Chondrocyte (in vitro differentiated cells): ENCODE measurements at places on chromosomes 5 and 9. TPM values are rescaled to one million over a fixed set of nuclear protein-coding genes. Genes with fewer than 3 reads are reported as not detected.
A peak's percentile ranks its signal among the peaks of the same experiment; 100 is the strongest.

RFESD gene
- total RNA-seq, result 0.97 to 1.9 TPM (median 1.7 TPM) in 3 replicates

THG1L gene
- total RNA-seq, result 7.0 to 10.1 TPM (median 9.2 TPM) in 3 replicates

ZFP37 gene
- 3.3 to 4.3 TPM (median 3.6 TPM) in 3 replicates for total RNA-seq

CDH9 gene
- not detected in 3 replicates for total RNA-seq

PCDHGB3 gene
- 0.21 to 0.36 TPM (median 0.30 TPM) in 3 replicates for total RNA-seq

TAF11L5 gene
- total RNA-seq, result not detected in 3 replicates

CATSPER3 gene
- 0.17 to 0.64 TPM (median 0.39 TPM) in 3 replicates for total RNA-seq

DNA sequence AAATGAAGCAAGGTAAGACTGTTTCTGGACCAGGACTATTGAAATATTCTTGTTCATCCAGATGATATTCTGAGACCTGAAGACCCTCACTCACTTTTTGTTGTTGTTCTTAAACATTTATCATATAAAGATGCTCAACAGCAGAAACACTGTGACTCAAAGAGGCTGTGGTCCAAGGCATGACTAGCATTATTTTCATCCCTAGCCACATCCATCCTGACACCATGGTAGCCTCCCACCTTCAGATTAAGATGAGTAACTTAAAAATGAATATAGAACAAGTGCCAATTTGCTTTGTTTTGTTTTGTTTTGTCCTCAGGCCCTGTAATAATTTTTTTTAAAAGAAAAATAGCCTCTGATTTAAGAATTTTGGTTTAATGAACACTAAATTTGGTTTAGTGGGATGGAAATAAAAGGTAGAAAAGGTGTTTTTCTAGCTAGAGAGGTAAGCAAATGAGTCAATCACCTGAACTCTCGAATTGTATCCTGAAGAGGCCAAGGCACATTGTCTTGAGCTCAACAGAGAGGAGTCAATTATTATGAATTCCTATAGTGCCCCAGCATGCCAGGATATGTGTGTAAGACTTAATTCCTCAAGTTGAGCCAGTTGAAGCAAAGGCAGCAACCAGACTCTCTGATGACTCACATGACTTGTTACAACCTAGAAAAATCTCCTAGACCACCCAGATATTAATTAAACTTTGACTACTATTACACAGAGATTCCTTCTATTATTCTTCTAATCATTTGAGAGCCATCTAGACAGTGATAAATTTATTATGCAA lies 380.1 kb upstream of the TUSC1 start:
- peaks cover 11% of the 10 kb centered on the region for H3K4me1 ChIP-seq
- no peak overlapping the region for H3K27ac ChIP-seq

DNA sequence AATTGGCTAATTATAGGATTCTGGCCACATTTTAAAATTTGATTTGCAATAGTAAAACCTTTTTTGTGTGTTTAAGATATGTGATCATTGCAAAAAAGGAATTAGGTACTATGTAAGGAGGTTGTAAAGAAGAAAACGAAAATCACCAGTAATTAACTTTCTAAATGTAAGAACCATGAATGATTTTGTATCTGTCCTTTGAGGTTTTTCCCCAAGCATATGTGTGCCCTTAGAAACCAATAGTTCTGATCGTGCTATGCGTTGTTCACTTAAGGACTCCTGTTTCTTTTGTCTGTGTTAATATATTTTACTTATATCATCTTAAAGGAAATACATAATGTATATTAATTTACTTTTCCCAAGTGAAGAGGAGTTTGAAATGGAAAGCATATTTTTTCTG lies 410.2 kb downstream of the PSAT1 start:
- H3K27ac ChIP-seq, result peak overlapping the region; percentile 93
- no peak overlapping the region for H3K4me3 ChIP-seq
- no peak for DNase-seq
- H3K36me3 ChIP-seq, result no peaks in the 10 kb centered on the region
- peaks cover 24% of the 10 kb centered on the region for H3K4me1 ChIP-seq
- H3K27me3 ChIP-seq, result no peaks in the 10 kb centered on the region

- H3K4me3 ChIP-seq, result no peak overlapping the region
- H3K27me3 ChIP-seq, result peaks cover 5% of the 10 kb centered on the region
- peaks cover 3% of the 10 kb centered on the region for H3K4me1 ChIP-seq
- H3K27ac ChIP-seq, result no peak overlapping the region
These were observed 26.0 kb downstream of the FLT4 start for GRCh38 chr5:180623411-180623834.

GRCh38 chr5:110751902-110752762 lies 13.3 kb downstream of the SLC25A46 start:
- DNase-seq, result no peak
- H3K4me1 ChIP-seq, result peaks cover 12% of the 10 kb centered on the region
- no peak overlapping the region for H3K27ac ChIP-seq
- no peak overlapping the region for H3K4me3 ChIP-seq
- peaks cover 21% of the 10 kb centered on the region for H3K36me3 ChIP-seq
- no peaks in the 10 kb centered on the region for H3K27me3 ChIP-seq

DNA sequence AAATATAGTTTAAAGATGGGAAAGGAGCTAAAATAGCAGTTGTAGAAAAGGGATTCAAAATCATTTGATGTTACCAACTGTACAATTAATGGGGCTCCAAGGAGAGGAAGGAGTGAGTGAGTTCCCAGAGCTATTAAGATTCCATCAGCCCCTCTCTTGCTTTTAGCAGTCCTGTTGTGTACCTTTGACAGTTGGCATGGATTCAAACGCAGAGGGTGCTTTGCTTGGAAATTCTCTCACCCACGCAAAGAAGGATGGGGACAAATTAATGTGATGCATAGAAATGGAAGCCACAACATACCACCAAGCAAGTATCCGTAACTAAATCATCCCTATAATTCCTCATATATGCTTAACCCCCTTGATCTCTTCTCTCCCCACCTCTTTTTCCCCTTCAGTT lies 461.3 kb downstream of the EBF1 start:
- DNase-seq, result no peak
- H3K36me3 ChIP-seq, result no peaks in the 10 kb centered on the region
- H3K4me3 ChIP-seq, result no peak overlapping the region

DNA sequence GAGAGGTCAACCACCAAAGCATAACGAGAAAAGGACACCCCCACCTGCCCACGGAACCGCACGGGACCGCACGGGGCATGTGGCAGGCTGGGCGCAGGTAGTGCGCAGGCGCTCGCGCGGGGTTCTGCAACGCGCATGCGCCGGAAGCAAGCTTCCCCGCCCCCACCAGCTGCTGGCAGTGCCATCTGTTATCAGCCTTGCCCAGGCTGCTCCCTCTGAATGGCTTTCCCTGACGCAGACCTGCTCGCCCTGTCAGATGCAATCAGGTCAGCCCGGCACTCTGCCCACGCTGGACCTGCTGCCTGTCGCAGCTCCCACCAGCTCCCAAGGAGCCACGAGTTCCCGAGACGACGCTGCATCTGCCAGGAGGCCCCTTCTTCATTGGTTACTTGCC lies 22.8 kb downstream of the PTCH1 start:
- H3K27ac ChIP-seq, result no peak overlapping the region
- H3K27me3 ChIP-seq, result no peaks in the 10 kb centered on the region
- H3K4me3 ChIP-seq, result no peak overlapping the region
- H3K36me3 ChIP-seq, result peaks cover 1% of the 10 kb centered on the region

DNA sequence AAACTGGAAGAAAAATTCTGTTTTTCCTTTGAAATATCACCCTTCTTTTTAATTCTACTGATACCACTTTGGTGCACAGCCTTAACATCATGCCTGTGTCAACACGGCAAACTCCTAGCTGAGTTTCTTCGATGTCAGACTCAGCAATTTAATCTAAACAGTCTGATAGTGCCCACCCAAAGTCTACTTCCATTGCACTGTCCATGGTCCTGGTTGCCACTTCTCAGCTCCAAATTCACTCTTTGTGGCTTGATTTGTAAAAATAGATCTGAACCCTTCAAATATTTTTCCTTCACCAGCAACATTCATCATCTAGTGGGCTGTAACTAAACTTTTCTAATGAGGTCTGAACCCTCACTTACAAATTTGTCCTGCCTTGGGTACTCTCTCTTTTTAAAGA lies 107.8 kb downstream of the NUDT12 start:
- H3K27ac ChIP-seq, result no peak overlapping the region
- peaks cover 44% of the 10 kb centered on the region for H3K4me1 ChIP-seq
- H3K4me3 ChIP-seq, result no peak overlapping the region

DNA sequence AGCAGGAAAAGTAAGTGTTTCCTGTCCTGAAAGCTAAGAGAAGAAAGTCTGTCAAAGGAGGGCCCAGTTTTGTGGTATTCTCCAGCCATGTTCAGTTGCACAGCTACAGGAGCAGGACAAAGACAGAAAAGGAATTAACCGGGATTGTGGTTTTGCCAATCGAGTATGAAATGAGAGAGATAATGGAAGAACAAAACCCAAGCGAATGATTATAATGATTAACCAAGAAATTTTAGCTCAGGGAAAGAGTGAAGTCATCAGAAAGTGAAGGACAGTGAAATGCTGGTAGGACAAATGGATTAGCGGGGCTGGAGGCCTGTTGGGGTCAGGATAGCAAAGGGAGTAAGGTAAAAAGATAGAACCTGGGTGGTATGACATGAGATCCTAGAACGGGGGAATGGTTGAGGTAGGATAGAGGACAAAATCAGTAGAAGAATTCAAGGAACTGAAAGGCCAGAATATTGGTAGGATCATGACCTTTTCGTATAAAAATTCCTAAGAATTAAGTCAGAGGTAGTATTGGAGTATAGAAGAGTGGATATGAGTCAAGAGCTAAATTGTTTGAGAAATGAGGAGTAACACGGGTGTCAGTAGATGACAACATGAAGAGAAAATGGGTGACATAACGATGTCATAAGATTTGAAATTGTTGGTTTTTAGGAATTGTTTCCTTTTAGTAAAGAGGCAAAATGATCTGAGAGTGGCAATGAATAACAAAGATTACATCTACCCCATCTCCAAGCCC lies 52.8 kb downstream of the DIAPH1 start:
- H3K36me3 ChIP-seq, result no peaks in the 10 kb centered on the region
- H3K4me1 ChIP-seq, result peaks cover 10% of the 10 kb centered on the region
- no peak overlapping the region for H3K4me3 ChIP-seq
- H3K27ac ChIP-seq, result peak overlapping the region; percentile 27
- DNase-seq, result no peak
- no peaks in the 10 kb centered on the region for H3K27me3 ChIP-seq

GRCh38 chr5:56175488-56175887 lies 57.6 kb downstream of the ANKRD55 start:
- peak overlapping the region; percentile 54 for H3K27ac ChIP-seq
- H3K27me3 ChIP-seq, result no peaks in the 10 kb centered on the region
- H3K4me3 ChIP-seq, result no peak overlapping the region

- H3K4me3 ChIP-seq, result no peak overlapping the region
- H3K36me3 ChIP-seq, result no peaks in the 10 kb centered on the region
- no peaks in the 10 kb centered on the region for H3K27me3 ChIP-seq
- no peak overlapping the region for H3K27ac ChIP-seq
These were observed 566.0 kb downstream of the CAAP1 start for GRCh38 chr9:26326563-26326962.

DNA sequence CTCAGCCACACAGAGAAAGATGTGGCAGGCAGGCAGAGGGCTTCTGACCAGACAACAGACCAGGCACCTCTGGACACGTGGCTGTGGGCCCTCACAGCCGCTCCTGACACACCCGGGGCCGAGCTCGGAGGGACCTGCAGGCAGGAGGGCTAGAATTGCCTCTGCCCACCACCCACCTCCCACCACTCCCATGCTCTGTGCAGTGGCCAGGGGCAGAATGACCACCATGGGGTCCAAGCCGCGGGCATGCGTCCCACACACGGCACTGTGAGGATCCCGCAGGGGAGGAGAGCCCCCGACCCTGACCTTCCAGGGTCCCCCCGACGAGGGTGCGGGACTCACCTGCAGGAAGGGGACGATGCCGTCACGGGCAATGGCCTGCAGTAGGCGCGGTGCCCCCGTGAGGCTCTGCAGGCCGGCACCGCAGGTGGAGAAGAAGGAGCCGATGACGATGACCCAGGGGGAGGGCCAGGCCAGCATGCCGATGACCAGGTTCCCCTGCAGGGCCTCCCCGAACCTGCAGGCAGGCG lies 34.3 kb downstream of the SLC12A7 start:
- no peaks in the 10 kb centered on the region for H3K4me1 ChIP-seq
- no peak for DNase-seq
- peaks cover 7% of the 10 kb centered on the region for H3K27me3 ChIP-seq

GRCh38 chr5:37424441-37424840 lies 45.3 kb downstream of the WDR70 start:
- H3K36me3 ChIP-seq, result peaks cover 11% of the 10 kb centered on the region
- H3K27ac ChIP-seq, result no peak overlapping the region
- DNase-seq, result no peak
- H3K4me3 ChIP-seq, result no peak overlapping the region
- H3K27me3 ChIP-seq, result no peaks in the 10 kb centered on the region

DNA sequence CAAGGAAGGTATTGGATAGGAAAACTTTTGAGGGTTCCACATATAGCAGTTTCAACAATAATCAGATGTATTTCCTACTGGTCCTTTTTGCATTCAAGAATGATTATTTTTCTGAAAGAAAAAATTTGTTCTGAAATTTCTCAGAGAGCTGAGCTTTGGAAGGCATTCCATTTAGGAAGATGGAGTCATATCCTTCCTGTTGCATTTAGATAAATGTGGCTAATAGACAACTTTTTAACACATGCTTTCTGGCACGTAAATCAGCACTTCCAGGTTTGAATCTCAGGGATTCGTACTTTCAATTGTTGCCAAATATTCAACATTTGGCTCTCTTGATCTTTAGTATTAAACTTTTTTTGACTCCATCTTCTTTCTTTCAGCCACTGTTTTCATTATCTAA lies 24.8 kb upstream of the TLR4 start:
- peaks cover 15% of the 10 kb centered on the region for H3K4me1 ChIP-seq
- H3K27ac ChIP-seq, result no peak overlapping the region
- peaks cover 10% of the 10 kb centered on the region for H3K27me3 ChIP-seq
- no peaks in the 10 kb centered on the region for H3K36me3 ChIP-seq

DNA sequence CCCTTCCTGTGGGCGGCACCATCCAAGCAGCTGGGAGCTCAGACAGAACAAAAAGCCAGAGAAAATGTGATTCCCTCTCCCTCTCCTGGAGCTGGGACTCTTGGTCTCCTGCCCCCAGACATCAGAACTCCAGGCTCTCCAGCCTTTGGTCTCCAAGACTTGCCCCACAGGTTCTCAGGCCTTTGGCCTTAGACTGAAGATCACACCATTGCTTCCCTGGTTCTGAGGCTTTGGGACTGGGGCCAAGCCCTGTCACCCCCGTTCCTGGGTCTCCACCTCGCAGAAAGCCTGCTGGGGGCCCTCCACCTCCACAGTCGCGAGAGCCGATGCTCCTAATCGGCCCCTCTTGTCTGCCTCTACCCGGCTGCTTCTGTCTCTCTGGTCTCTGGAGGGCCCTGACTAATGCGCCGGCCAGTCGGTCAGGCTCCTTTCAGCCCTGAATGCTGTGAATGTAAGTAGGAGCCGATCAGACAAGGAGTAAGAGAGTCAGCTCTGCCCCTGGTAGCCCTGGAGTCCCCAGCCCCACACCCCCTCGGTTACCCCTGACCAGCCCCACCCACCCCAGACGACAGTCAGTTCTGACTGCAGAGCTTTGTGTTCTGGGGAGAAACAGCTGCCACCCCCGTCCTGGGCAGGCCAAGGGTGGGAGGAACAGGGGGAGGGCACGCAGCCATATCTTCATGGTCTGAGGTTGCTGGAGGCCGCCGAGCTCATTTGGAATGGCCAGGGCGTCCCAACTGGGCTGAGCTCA lies 57.5 kb downstream of the VAV2 start:
- peaks cover 16% of the 10 kb centered on the region for H3K4me1 ChIP-seq
- peaks cover 14% of the 10 kb centered on the region for H3K36me3 ChIP-seq
- no peak overlapping the region for H3K4me3 ChIP-seq
- H3K27ac ChIP-seq, result no peak overlapping the region
- no peak for DNase-seq

- no peak for DNase-seq
- H3K4me3 ChIP-seq, result no peak overlapping the region
- H3K4me1 ChIP-seq, result no peaks in the 10 kb centered on the region
- H3K36me3 ChIP-seq, result no peaks in the 10 kb centered on the region
- H3K27ac ChIP-seq, result no peak overlapping the region
These were observed 56.7 kb upstream of the FOXB2 start for GRCh38 chr9:76962732-76963131.

- H3K27me3 ChIP-seq, result no peaks in the 10 kb centered on the region
- peaks cover 4% of the 10 kb centered on the region for H3K4me1 ChIP-seq
- H3K27ac ChIP-seq, result no peak overlapping the region
- H3K36me3 ChIP-seq, result no peaks in the 10 kb centered on the region
These were observed 78.4 kb downstream of the APBA1 start for GRCh38 chr9:69593756-69594155.
